Stimulated activated CD4-positive, alpha-beta T cell treated with anti-CD3 and anti-CD28 coated beads, Interleukin-4, amount 100 ng/mL, for 48 hours (primary cell): ENCODE measurements at places on chromosomes 6 and 20.

DNA sequence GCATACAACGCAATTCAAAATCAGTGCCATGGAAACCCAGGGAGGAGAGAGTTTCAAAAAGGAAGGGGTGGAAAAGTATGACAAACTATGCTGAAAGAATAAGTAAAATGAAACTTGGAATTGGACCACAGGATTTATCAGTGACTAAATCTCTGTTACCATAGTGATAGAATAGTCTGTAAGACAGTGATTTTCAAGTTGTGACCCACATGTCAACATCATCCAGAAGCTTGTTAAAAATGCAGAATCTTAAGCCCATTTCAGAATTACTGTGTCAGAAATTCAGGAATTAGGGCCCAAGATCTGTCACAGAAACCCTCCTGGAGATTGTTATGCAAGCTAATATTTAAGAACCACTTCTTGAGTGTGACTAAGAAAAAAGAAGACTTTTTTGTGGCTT, 417.7 kb upstream of the JAG1 start:
- DNase-seq, result no peak

GRCh38 chr6:134446896-134447295, 129.0 kb upstream of the SGK1 start:
- DNase-seq, result no peak

DNA sequence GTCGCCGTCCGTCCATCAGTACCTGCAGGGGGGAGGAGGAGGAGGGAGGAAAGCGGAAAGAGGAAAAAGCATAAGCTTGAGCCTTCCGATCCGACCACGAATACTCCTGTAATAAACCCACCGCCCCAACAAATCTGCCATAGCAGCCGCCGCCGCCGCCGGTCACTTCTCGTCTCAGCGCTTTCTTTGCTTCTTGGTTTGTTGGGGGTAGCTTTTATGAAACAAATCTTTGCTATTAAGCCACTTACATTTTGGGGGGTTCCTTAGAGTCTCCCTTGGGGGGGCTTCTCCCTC, 277 bp downstream of the ADGRB3 start:
- DNase-seq, result no peak

- DNase-seq, result no peak
These were observed 685.5 kb upstream of the CITED2 start for GRCh38 chr6:140059947-140060346.

DNA sequence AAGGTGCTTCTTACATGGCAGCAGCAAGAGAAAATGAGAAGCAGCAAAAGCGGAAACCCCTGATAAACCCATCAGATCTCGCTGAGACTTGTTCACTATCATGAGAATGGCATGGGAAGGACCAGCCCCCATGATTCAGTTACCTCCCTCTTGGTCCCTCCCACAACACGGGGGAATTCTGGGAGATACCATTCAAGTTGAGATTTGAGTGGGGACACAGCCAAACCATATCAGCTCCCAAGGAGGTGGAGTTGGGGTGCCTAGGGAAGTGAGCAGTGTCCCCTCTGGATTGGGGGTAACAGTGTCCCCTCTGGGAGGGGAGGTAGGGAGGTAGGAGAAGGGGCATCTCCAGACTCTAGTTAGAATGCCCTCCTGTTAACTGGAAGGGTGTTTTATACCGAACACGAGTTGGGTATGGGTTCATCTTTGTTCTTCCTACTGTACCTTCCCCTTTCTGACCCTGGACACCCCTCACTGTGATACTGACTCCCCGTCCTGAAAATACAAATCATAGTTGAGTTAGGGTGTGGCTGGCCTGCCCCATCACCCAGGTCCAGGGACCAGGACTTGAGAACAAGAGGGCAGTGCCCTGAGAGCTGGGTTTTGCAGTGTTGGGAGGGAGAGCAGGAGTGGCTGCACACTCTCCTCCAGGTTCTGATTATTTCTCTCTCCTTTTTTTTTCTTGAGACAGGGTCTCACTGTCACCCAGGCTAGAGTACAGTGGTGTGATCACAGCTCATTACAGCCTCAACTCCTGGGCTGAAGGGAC, 62.0 kb downstream of the EFCAB8 start:
- DNase-seq, result no peak

GRCh38 chr6:20115246-20115980, 96.9 kb downstream of the MBOAT1 start:
- no peak for DNase-seq
